ENCODE measurements at places on chromosomes 13 and 19.

DNA sequence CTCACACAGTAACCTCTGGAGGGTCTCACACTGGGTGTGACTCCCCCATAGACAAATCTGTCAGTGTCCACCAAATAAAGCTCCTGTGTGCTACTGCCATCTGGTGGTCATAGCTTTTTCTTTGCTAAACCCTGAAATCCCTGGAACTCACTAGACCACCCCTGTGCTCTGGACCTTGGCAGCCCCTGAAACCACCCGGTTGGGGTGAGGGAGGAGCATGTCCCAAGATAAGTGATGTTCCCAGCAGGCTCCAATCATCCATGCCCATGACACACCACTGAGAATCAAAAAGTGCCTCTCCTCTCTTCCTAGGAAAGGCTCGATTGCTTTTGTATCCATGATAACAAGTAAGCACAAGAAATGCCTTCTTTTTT is 6.5 kb upstream of the HSD17B14 start:
- peak; percentile 48 for DNase-seq

GRCh38 chr13:34361560-34361959 is 543.6 kb downstream of the RFC3 start:
- no peak for DNase-seq

DNA sequence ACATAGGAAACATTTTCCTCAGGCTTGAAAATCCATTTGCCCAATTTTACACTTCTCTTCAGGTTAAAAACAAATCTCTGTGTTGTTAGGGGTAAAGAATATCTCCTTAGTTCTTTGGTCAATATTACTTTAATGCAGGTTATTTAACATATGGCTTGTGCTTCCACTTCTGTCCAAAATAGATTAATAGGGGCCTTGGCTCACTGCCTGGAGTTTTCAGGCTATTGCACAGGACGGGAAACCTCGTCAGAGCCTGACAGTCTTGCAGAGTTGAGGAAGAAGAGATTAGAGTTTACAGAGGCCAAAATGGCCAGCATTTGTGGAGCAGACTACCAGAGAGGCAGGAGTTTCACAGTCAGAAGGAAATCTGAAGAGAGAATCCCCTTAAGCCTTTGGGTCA is 863.9 kb upstream of the GPC6 start:
- no peak for DNase-seq

GRCh38 chr13:77733674-77734073 is 36.2 kb downstream of the SLAIN1 start:
- no peak for DNase-seq

- DNase-seq: no peak
These were observed 10.3 kb downstream of the EHD2 start for GRCh38 chr19:47723581-47723940.

DNA sequence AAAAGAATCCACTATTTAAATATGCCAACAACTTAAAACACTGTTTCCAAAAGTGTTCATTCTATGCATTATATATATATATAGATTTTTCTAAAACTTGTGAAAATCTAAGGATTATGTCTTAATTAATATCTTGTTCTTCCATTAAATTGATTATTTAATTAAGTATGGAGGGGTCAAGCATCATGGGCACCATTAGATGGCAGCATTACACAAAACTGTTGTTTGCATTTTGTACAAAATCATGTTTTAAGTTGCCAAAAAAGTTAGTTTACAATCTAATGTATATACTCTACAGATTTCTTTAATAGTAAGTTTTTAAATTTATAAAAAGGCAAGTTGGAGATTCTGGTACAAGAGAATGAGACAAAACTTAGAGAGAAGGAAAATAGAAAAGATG is 213.2 kb upstream of the EDNRB start:
- DNase-seq: no peak

DNA sequence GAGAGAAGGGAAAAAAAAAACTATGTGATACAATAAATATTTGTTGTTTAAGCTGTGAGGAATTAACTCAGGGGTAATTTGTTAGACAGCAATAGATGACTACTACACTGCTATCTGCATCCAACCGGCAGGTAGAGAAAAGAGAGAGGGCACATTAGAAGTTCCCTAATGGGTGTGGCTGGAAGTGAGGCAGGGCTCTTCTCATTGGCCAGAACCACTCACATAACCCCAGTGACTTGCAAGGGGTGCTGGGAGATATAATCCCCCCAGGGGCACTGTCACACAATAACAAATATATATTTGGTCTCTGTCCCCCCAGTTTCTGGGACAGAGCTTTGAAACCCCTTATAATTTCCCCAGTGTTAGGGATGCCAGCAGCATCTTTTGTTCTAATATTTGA is 24.3 kb downstream of the FGF21 start:
- no peak for DNase-seq

DNA sequence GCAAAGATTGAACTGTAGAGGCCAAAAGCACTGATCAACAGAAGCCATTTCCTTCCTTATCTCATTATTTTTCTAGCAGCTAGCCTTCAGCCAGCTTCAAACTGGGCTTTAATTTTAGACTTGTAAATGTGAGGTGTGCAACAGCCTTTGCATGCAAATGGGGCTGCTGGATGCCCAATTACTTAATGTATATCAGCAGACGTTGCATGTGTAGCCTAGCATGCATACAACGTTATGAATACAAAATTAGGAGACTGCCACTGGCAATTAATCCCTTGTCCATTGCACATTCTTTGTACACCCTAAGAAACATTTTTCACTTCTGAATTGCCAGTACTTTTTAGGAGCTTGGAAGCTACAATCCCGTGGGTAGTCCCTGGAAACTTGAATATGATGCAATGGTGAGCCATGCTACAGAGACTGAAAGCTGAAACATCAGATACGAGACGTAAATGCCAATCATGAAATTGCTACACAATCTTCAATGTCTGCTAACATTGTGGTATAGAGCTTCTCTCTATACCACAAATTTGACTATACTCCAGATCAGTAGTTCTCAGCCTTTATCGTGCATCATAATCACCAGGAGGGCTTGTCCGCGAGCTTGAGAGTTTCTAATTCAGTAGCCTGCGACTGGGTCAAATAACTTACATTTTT is 20.2 kb downstream of the EPSTI1 start:
- DNase-seq: no peak

GRCh38 chr19:2191456-2192310 is 27.9 kb downstream of the DOT1L start:
- no peak for DNase-seq

DNA sequence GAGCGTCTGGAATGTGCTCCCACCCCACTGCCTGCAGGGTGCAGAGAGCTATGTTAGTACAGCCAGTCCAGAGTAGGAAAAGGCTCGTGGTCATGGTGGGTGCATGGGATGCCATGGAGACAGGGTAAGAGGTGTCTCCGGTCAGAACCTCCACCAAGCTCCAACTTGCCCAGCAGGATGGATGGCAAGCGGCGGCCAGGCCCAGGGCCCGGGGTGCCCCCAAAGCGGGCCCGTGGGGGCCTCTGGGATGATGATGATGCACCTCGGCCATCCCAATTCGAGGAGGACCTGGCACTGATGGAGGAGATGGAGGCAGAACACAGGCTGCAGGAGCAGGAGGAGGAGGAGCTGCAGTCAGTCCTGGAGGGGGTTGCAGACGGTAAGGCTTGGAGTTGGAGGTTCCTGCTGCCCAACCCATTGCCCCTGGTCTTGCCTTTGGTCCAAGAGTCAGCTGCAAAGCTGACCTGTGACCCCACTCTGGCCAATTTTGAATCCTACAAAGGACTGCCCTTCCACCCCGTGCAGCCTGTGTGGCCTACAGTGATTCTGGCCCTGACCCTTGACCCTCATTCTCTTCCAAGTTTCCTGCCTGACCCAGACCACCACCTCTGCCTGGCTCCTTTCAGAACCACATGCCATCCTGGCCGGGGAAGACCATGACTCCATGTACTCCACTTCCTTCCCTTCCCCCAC is 14.7 kb downstream of the POLD1 start:
- DNase-seq: no peak

GRCh38 chr13:85729296-85729695 is 69.9 kb downstream of the SLITRK6 start:
- DNase-seq: no peak

DNA sequence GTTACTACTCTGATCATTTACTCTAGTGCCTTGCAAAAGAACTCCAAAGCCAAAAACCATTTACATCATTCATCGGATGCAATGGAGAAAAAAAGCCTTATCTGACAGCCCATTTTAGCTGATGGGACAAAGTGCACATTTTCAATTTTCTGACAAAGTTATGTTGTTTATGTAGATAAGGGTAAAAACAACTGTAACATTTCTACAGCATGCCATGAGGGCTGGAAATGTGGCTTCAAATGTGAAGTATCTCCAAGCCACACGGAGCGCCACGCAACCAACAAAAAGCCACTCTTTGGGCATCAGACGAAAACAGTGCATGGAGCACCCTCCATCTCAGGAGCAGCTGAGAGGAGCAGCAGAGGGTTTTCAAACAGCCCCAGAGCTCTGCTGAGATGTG is 364.6 kb upstream of the ZNF507 start:
- DNase-seq: no peak

- DNase-seq: no peak
These were observed 29.4 kb upstream of the GTF3A start for GRCh38 chr13:27395007-27395510.

- no peak for DNase-seq
These were observed 668.7 kb downstream of the PCDH17 start for GRCh38 chr13:58300224-58300623.

GRCh38 chr13:113465300-113465699 is 12.0 kb upstream of the ADPRHL1 start:
- no peak for DNase-seq

DNA sequence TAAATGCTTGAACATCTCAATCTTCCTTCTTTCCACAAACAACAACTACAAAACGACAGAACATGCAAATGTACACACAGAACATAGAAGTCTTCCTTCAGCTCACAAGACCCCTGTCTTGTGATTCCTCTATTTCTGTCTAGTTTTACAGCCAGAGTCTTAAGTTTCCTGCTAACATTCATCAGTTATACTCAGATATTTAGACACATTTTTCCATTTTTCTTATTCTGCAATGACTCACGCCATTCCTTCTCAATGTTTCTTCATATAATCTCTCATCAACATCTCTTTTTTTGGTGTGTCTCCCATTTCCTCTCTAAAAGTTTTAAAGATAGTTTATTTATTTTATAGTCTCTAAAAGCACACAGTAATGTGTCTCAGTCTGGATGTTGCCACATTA is 1872.9 kb upstream of the PCDH20 start:
- DNase-seq: no peak

GRCh38 chr13:43200736-43201135 is 177.3 kb downstream of the DNAJC15 start:
- DNase-seq: no peak

GRCh38 chr13:103430368-103430767 is 364.2 kb upstream of the SLC10A2 start:
- DNase-seq: no peak

GRCh38 chr13:99231721-99232120 is 26.5 kb downstream of the GPR18 start:
- no peak for DNase-seq

GRCh38 chr13:52010890-52011631 is at the start of gene ATP7B:
TSS of gene ATP7B (minus strand) at chr13:52011450. CDS start at chr13:52011337, 113 bp downstream.
- peak; percentile 38 for DNase-seq

DNA sequence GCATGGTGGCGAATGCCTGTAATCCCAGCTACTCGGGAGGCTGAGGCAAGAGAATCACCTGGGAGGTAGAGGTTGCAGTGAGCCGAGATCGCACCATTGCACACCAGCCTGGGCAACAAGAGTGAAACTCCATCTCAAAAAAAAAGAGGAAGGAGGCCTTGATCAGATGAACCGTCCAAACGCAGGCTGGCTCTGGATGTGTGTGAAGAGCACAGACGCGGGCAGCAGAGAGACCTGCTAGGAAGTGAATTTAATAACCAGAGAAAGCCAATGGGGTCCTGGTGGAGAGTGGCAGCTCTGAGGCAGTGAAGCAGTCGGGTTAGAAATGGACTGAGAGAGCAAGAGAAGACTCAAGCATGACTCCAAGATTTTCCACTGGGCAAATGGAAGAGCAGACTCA is 136.5 kb downstream of the RNF17 start:
- no peak for DNase-seq

- DNase-seq: no peak
These were observed 39.6 kb upstream of the CYP4F8 start for GRCh38 chr19:15575406-15575805.

DNA sequence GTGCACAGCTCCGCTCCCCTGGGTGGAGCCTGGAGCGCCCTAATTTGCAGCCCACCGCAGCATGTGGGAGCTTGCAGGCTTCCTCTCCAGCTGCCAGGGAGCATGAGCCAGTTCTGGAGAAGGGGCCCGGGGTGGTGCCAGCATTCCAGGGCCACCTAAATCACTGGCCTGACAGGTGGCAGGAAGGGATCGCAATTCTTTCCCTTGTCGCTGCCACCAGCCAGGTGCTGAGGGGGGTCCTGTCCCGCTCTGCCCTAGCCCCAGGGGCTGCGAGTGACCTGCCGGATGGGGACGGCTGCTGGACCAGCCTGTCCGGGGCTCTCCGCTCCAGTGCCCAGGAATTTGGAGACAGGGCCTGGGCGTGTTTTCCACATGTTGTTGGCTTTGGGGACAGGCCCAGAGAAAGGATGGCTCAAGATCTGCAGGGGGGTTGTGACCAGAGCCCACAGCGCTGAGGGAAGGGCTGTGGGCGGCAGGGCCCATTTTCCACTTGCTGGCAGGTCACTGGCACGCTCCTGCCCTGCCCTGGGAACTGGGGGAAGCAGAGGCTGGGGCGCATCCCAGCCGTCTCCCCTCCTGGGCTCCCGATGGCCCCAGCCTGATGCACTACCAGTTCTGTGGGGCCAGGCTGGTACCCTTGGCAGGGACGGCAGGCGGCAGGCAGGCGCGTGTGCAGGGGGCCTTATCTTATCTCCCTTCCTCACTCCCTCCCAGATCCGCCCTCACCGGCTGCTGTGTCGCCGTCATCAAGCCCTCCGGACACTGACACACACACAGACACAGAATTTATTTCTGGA is 9.5 kb downstream of the NDUFA11 start:
- DNase-seq: no peak

DNA sequence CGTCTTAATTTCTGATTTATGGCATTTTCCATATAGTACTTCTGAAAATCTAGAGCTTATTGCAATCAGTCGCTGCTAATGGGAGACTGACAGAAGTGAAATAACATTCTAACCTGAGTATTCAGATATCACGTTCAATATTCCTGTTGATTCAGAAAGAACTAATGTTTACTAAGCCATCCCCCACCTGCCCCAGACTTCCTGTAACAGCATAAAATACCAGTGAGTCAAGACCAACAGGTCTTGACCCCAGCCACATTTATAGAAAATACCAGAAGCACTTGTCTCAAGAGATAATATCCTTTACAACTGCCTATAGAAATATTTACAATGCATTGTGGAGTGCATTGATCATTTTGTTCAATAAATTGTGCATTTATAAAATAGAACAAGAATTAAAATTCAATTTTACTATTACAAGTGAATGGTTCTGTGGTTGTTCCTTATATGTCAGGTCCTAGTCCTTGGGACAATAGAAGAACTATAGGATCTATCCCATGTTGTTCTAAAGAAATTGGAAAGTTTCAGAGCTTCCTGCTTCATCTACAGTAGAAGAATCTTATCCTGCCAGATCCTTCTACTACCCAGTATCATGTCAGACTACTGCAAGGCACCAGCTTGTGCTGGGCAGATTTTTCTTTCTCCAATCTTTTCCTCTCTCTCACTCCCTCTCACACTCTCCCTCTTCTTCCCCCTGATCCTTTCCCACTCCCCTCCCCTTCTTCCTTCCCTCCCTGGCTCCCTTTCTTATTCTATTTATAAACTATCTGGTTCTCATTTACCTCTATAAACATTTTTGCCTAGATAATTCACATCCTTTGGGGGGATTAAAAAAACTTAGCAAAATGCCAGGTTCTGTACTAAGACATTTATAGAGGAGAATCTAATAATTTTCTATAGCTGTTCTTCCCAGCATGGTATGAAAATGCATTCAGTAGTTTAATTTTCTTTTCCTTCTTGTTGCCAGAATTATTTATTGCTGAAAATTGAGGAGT is 629.9 kb downstream of the DIAPH3 start:
- DNase-seq: no peak

GRCh38 chr19:40442328-40443130 is 1.6 kb downstream of the SERTAD3 start:
- DNase-seq: no peak
